ENCODE measurements at places on chromosomes 5 and 9. TPM values are rescaled to one million over a fixed set of nuclear protein-coding genes. Genes with fewer than 3 reads are reported as not detected.

Gene NMUR2
- not detected for polyA plus RNA-seq

Gene GRPEL2
- 5.9 TPM for polyA plus RNA-seq

Gene CTXN3
- polyA plus RNA-seq, result not detected

Gene ARL10
- polyA plus RNA-seq, result 1.6 TPM

Gene SVEP1
- 2.9 TPM for polyA plus RNA-seq

Gene TGFBR1
- 8.9 TPM for polyA plus RNA-seq

Gene OR1Q1
- polyA plus RNA-seq, result not detected

Gene CATSPER3
- 0.44 TPM for polyA plus RNA-seq

Gene PCDHGC5
- not detected for polyA plus RNA-seq

Gene ARPC5L
- 75.3 TPM for polyA plus RNA-seq

Gene PPP2R2B
- polyA plus RNA-seq, result 0.17 TPM

Gene ANKRD20A1
- 0.15 TPM for polyA plus RNA-seq

Gene FABP6
- polyA plus RNA-seq, result not detected

Gene FCN1
- 5.2 TPM for polyA plus RNA-seq

Gene ZNF366
- polyA plus RNA-seq, result 0.38 TPM

Gene IFNA8
- polyA plus RNA-seq, result not detected

Gene DUSP1
- 116 TPM for polyA plus RNA-seq

Gene GFRA3
- 0.14 TPM for polyA plus RNA-seq

Gene PCDHGB7
- 0.14 TPM for polyA plus RNA-seq

Gene PCDHGC4
- not detected for polyA plus RNA-seq

Gene KIF4B
- not detected for polyA plus RNA-seq

Gene GRXCR2
- polyA plus RNA-seq, result not detected

Gene UBE2QL1
- polyA plus RNA-seq, result 0.04 TPM

Gene CD274
- 1.9 TPM for polyA plus RNA-seq

Gene OLFM1
- polyA plus RNA-seq, result 16.8 TPM

Gene DROSHA
- polyA plus RNA-seq, result 68.5 TPM

Gene COL27A1
- 3.0 TPM for polyA plus RNA-seq

Gene WDR38
- not detected for polyA plus RNA-seq

Gene DDX4
- polyA plus RNA-seq, result not detected

Gene CCDC192
- not detected for polyA plus RNA-seq

Gene AIF1L
- 47.4 TPM for polyA plus RNA-seq

Gene OR2K2
- polyA plus RNA-seq, result not detected

Gene IRX2
- polyA plus RNA-seq, result not detected

Gene PTAR1
- polyA plus RNA-seq, result 6.3 TPM

Gene TMED7
- polyA plus RNA-seq, result 8.4 TPM

Gene OCLN
- polyA plus RNA-seq, result 3.0 TPM

Gene ASS1
- 24.8 TPM for polyA plus RNA-seq

Gene TAS2R1
- polyA plus RNA-seq, result not detected

Gene PFN3
- polyA plus RNA-seq, result not detected

Gene ADAMTS2
- 16.8 TPM for polyA plus RNA-seq

Gene PDZD2
- polyA plus RNA-seq, result 0.39 TPM

Gene EIF4E1B
- not detected for polyA plus RNA-seq

Data from spleen (tissue), 13 donors.